ENCODE measurements at places on chromosomes 12 and 14.

DNA sequence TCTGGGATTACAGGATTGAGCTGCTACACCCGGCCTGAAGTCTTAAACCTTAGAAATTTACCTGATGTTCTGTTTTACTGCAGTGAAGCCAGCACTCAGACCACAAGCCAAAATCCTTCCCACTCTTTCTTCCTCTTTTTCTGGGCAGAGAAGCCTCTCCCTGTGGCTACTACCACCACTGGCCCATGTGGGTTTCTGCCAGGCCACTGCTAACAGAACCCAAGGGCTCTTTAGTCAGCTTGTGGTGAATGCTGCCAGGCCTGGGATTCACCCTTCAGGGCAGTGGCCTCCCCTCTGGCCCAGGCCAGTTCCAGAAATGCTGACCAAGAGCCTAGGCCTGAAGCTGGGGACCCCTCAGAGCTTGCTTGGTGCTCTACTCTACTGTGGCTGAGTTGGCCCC is 35.3 kb downstream of the GAS2L3 start:
- no peak for DNase-seq

GRCh38 chr12:3061059-3061458 is 16.1 kb upstream of the TSPAN9 start:
- no peak for DNase-seq

DNA sequence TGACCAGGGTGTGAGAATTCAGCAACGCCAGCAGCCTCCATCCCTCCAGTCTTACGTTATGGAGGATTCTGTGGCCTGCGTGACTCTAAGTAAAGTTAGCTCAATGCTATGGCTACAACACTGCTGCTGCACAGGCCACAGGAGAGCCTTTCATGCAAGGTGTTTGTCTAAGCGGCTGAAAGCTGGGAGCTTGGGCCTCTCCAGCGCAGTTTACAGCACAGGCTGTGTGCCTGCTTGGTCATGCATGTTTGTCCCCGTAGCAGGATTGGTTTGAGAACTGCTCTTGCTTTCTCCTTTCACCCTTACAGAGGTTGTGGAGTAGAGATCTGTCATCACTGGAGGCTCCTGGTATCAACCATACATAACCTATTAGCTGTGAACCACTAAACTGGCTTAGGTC is 113.1 kb upstream of the TMCC3 start:
- no peak for DNase-seq

DNA sequence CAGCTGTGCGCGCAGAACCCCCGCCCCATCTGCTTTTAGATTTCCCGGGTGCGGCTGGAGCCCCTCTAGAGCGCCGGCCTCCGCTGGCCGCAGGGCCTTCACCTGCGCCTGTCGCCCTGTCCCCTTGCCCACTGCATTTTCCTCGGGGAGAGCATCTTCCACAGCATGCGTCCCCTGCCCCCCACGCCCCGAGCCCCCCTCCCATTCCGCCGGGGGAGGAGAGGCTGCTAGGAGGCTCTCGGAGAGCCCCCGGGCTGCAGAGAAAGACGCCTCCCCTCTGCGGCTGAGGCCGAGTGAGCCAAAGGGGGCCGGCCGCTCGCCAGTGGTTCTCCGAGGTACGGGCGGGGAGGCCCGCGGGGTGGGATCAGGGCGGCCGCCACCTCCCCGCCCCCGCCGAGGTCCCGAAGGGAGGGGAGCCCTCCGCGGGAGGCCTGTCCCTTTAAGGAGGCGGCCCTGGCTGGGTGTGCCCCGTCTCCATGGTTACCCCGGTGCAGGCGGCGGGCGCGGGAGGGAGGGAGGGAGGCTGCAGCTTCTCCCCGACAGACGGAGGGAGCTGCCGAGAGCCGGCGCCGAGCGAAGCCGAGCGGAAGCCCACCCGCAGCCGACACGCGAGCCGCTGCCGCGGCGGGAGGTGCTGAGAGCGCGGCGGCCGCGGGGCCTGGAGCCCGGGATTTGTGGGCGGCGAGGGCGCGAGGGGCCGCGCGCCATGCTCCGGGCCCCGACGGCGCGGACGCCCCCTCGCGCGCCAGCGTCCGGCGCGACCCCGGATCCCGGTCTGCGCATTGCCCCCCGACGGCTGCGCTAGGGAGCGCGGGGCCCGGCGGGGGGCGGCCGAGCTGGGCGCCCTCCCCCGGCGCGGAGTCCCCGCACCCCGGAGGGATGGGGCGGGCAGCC is at the start of gene KCNH3:
TSS of gene KCNH3 (plus strand) at position 521 of the 894 bp plus-strand sequence. CDS start 387 bp downstream, outside the sequence.
- DNase-seq = peak; percentile 27

- no peak for DNase-seq
Observed at GRCh38 chr12:70744178-70744577, 106.9 kb upstream of the PTPRB start.

- no peak for DNase-seq
Observed at GRCh38 chr12:116150452-116150851, 127.0 kb downstream of the MED13L start.

- DNase-seq = no peak
Observed at GRCh38 chr12:131147894-131148293, 194.2 kb downstream of the ADGRD1 start.

GRCh38 chr12:57772429-57773322 is at the start of gene EEF1AKMT3:
EEF1AKMT3 (plus strand) TSS chr12:57772614; CDS start chr12:57772725, 111 bp downstream.
- no peak for DNase-seq

DNA sequence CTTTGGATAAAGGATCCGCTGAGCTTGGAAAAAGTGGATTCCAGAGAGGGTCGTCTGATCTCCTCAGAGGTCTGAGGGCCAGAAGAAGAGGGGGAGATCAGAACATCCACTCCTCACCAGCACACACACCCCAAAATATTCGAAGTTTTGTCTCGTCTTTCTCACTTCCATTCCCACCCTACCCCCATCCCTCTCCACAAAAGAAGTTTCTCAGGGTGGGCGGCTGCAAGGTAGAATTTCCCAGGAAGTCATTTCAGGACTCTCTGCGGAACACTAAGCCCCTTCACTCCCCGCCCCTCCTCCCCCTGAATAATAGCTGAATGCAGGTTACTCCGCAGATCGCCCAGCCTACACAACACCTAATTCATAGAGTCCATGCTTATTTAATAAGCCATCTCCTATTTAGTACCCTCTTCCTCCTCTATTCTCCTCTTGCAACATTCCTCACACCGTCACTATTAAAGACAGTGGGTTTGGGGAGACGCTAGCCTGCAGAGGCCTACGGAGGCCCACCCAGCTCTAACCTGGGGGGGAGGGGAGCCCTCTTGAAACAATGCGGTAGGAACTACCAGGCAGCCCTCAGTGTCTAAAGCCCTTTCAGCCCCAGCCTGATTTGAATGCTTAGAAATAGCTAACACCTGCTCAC is 649 bp upstream of the SALL2 start:
- DNase-seq = no peak

- DNase-seq = no peak
Observed at GRCh38 chr12:60539592-60539991, 943.8 kb downstream of the SLC16A7 start.

- no peak for DNase-seq
Observed at GRCh38 chr12:48997719-48998496, 1.3 kb downstream of the DDN start.

DNA sequence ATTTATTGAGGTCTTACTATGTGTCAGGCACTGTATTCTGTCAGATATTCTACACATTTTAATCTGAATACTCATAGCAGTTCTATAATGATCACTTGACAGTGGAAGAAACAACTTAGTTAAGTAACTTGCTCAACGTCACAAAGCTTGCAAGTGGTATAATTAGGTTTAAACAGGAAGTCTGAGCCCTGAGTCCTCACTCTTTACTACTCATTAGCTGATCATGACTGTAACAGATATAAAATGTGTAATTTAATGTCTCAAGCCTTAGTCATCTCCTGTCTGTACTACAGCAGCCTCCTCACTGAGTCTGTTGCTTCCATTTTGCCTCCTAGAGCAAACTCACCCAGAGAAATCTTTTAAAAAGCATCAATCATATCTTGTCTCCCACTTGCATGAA is 38.9 kb downstream of the PPP4R4 start:
- no peak for DNase-seq

GRCh38 chr12:1350934-1351240 is 243.5 kb downstream of the FBXL14 start:
- DNase-seq = no peak

- peak; percentile 49 for DNase-seq
Observed at GRCh38 chr12:40622246-40622838, 69.9 kb upstream of the CNTN1 start.

DNA sequence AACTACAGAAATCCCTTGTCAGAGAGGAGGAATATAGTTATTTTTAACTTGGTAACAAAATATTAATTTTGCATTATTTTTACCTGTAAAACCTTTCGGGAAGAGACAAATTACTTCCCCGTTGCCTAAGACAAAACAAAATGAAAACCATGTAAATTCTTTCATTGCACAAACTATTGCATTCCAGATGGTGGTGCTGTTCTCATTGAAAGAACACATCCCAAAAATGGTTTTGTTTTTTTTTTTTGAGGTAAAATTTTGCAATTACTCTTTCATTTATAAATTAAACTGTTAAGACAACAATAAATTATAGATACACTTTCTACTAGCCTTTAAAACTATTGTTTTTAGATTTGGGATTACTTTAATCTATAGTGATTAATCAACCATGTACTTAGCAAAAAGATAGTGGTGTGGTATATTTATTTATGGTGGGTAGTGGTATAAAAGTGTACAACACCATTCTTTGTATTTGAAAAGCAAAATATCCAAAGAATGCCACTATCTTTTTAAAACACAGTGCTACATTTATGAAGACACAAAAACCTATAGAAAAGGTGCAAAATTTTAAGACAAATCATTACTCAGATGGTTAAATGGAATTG is 115.5 kb downstream of the SLC38A1 start:
- no peak for DNase-seq

GRCh38 chr12:81143057-81143456 is 65.2 kb downstream of the ACSS3 start:
- DNase-seq = no peak

GRCh38 chr14:71651228-71651627 is 281.0 kb upstream of the RGS6 start:
- DNase-seq = no peak

DNA sequence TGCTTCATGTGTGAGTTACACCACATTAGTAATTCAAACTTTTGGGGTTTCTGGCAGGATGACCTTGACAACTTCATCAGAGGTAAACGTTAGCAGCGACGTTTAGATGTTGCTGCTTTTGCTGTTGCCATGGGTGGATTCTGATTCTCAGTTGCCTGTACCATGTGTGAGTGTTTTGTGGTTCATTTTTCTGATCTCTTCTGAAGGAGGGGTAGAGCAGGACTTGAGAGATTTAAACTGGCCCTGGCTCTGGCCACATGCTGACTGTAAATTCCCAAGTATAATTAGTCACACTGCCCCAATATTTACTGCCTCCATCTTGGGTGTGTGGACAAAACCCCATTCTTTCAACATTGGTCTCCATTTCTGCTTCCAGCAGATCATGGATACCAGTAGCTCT is 110.4 kb downstream of the ETV6 start:
- no peak for DNase-seq

GRCh38 chr12:70823182-70823976 is 97.2 kb downstream of the PTPRR start:
- DNase-seq = no peak

- peak; percentile 95 for DNase-seq
Observed at GRCh38 chr14:74922752-74923401, at the start of gene RPS6KL1. RPS6KL1 (minus strand) TSS chr14:74923260; CDS start chr14:74921541, 1,719 bp downstream.

GRCh38 chr14:51897791-51898355 is 37.5 kb downstream of the GNG2 start:
- DNase-seq = no peak

DNA sequence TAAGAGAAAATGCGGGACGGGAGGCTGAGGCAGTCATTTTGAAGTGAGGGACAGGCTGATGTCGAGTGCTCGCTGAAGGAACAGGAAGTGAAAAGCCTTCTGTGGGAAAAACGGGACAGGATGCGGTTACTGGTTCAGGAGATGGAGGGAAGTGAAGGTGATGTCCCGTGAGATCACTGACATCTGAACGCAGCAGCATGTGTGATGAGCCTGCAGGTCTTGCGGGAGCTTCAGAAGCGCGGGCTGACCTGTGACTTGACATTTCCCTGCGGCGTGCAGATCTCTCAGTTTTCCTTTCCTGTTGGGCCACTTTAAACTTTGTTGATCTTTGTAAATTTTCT is 77.8 kb downstream of the DDX51 start:
- no peak for DNase-seq

GRCh38 chr14:90900476-90901083 is 84.3 kb upstream of the TTC7B start:
- DNase-seq = no peak

GRCh38 chr12:26028953-26029735 is 70.7 kb downstream of the RASSF8 start:
- no peak for DNase-seq

DNA sequence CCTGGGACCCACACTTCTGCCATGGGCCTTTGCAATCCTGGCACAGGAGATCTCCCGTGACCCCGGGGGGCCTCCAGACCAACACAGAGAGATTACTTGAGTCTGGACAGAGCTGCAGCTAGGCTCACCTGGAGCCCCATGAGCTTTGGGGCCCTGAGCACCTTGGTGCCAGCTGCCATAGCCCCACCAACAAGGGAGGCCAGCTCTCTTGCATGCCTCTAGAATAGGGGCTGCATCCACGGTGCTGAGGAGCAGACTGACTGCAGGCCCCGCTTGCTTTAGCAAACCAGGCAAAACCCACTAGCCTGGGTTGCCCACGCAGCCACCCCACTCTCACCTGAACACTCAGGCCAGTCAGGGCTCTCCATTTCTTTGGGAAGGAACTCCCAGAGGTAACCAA is 3.7 kb upstream of the OR4N2 start:
- no peak for DNase-seq

GRCh38 chr12:62860501-62861411 is 74.2 kb downstream of the PPM1H start:
- DNase-seq = no peak

DNA sequence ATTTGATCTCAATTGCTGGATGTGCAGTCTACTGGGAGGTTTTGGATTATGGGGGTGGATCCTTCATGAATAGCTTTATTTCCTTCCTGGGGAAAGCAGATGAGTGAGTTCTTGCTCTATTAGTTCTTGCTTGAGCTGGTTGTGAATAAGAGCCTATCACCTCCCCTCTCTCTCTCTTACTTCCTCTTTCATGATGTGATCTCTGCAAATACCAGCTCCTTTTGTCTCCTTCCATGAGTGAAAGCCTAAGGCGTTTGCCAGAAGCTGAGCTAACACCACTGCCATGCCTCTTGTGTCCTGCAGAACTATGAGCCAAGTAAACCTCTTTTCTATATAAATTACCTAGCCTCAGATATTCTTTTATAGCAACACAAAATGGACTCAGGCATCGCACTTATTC is 302.7 kb downstream of the CCER1 start:
- no peak for DNase-seq

GRCh38 chr12:109677279-109677691 is 36.3 kb upstream of the FAM222A start:
- no peak for DNase-seq

DNA sequence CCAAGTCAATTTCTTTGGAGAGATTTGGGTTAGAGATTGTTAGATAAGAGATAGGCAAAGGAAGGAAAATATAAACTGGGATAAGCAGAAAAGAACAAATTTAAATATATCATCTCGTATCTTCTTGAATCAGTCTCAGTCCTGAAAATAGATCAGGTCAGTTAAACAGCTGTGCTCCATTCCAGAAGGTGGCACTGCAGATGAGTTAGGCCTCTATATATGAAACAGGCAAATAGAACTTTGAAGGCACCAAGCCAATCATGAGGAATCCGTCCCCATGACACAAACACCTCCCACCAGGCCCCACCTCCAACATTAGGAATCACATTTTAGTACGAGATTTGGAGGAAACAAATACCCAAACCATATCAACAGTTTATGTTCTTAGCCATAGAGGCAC is 605.5 kb upstream of the USP15 start:
- no peak for DNase-seq
